B cell (primary cell): ENCODE measurements at places on chromosomes 5 and 9. TPM values are rescaled to one million over a fixed set of nuclear protein-coding genes. Genes with fewer than 3 reads are reported as not detected.

DNA sequence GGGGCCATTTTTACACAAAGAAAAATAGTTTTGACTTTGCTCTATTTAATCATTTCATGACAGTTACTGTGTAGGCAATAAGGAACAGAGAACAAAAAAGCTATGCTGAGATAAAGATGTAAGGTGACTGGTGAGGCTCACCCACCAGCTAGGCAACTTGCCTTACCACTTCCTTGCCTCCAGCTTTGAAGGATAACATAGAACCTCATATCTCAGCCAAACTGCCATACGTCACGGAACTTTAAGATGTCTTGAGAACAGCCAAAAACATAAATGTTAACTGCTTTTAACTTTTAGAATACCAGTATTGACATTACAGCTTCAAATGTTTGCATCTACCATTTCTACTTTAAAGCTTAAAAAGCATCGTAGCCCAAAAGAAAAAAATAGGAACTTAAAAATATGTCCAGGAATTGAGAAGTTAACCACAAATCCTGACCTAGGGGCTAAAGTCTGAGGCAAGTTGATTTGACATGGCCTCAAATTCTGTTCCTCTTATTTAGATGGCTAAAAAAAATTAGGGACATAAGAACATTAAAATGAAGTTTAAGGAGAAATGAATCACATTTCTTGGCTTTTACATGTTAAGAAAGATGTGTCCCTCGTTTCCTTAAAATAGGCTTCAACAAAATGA is 7.7 kb upstream of the GCNT4 start:
- H3K36me3 ChIP-seq, result no peaks in the 10 kb centered on the region
- no peak for DNase-seq
- H3K4me1 ChIP-seq, result no peaks in the 10 kb centered on the region
- no peak overlapping the region for H3K27ac ChIP-seq
- no peaks in the 10 kb centered on the region for H3K27me3 ChIP-seq

DNA sequence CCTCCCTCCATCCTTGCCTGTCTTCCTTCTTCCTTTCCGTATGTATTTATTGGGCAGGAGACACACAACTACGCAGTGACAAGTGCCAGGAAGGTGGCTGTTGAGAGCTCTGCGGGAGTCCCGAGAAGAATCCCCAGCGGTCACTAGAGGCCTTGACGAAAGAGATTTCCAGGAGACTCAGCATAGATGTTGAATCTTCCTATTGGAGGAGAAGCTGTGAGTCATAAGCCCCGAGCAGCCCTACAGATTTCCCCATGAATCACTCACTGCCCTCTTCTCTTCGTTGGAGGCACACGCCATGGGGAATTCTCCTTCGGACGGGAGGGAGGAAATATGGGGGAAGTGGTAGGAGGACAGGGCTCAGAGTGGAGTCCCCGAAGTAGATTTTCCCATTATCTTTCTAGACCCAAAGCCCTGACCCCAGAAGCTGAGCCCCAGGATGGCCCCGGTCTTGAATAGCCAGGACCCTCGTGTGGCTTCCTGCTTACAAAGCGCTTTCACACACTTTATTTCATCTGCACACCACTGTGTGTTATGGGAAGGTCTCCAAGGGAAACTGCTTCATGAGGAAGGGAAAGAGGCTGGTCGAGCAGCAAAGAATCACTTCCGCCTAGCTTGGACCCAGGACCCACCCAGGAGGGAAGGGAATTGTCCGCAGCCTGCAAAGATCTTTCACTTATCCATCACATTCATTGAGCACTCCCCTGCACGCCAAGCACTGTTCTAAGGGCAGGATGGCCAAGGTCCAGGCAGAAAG is 12.7 kb downstream of the DUSP1 start:
- DNase-seq, result no peak
- H3K27me3 ChIP-seq, result no peaks in the 10 kb centered on the region
- no peaks in the 10 kb centered on the region for H3K36me3 ChIP-seq
- H3K27ac ChIP-seq, result no peak overlapping the region
- H3K4me3 ChIP-seq, result no peak overlapping the region
- no peaks in the 10 kb centered on the region for H3K4me1 ChIP-seq

DNA sequence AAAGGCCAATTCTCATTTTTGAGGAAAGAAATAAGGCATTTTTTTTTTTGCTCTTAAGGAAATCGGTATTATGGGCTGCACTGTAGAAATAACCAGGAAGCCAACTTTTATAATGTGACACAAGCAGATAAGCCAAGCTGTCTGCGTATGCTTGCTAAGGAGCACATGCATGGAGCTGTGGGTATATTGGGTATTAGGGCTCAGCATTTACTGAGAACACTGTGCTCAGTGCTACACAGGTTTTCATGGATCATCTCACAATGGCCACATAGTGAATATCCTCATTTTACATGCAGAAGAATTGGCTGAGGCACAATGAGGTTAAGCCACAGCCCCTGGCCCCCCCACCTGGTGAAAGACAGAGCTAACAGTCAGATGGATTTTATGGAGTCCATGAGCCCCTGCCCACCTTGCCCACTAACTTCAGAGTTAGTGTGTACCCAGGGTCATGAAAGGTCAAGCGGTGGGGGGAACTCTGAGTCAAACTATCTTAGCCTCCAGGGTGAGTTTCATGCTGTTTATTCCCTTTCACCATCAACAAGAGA is 204.8 kb downstream of the SPATA31A6 start:
- no peak overlapping the region for H3K4me3 ChIP-seq
- no peak overlapping the region for H3K27ac ChIP-seq
- H3K4me1 ChIP-seq, result no peaks in the 10 kb centered on the region
- H3K27me3 ChIP-seq, result no peaks in the 10 kb centered on the region
- DNase-seq, result no peak

Gene CDX1
- total RNA-seq, result not detected in 2 replicates

Gene SPATA31A3
- total RNA-seq, result not detected in 2 replicates
